ENCODE measurements at places on chromosomes 2 and 18.
A peak's percentile ranks its signal among the peaks of the same experiment; 100 is the strongest.

DNA sequence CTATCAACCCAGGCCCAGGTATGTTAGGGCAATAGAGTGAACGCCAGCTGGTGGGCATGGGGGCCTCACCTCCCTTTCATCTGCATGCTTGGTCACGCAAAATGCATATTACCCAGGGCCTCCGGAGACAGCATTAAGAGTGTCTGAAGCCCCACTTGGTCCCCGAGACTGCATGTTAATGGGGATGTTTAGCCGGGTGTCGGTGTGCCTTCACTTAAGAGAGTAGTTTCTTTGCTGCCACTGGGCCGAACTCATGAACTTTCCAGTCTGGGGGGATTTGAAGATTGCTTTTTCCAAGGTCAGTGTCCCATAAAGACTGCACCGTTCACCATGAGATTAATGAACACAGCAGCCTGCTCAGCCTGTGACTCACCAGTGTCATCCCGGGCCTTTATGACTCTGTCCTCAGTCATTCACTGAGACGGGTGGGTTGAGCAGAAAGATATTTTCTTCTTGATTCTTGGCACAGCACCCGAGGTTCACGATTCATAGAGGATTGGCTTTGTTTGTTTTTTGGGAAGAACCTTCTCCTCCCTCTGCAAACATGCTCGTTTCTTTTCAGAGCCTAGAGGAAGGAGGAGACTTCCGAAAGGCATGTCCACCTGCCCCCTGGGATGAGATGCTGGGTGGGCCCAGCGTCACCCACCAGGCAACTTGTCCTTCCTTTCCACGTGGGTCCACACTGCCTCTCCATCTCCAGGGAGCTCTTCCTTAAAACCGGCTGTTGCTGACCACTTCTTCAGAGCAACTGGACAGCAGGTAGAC lies 199.1 kb downstream of the GLI2 start:
- no peak for DNase-seq

- DNase-seq: peak; percentile 6
Observed at GRCh38 chr2:64524604-64525316, 632 bp downstream of the AFTPH start.

DNA sequence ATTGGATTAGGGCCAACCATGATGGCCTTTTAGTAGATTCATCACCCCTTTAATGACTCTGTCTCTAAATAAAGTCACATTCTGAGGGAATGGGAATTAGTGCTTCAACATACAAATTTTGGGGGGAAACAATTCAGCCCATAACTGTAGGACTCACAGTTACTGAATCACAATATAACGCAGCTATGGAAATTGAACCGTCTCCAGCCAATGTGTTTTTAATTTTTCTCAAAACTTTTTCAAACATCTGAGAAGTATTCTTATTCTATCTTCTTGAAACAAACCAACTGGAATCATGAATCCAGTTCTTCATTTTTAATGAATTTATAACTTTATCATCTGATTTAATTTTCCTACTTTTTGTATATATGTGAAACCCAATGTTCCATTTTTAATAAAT lies 373.1 kb upstream of the SYT4 start:
- DNase-seq: no peak

- DNase-seq: no peak
Observed at GRCh38 chr18:13378150-13378549, 159.6 kb downstream of the LDLRAD4 start.

- DNase-seq: no peak
Observed at GRCh38 chr2:195959341-195959740, 109.3 kb downstream of the DNAH7 start.

GRCh38 chr2:2800697-2801096 lies 469.6 kb upstream of the MYT1L start:
- no peak for DNase-seq

GRCh38 chr2:10832203-10832936 lies 19.8 kb upstream of the PDIA6 start:
- peak; percentile 64 for DNase-seq

- DNase-seq: no peak
Observed at GRCh38 chr2:224427471-224427870, 25.6 kb upstream of the FAM124B start.

DNA sequence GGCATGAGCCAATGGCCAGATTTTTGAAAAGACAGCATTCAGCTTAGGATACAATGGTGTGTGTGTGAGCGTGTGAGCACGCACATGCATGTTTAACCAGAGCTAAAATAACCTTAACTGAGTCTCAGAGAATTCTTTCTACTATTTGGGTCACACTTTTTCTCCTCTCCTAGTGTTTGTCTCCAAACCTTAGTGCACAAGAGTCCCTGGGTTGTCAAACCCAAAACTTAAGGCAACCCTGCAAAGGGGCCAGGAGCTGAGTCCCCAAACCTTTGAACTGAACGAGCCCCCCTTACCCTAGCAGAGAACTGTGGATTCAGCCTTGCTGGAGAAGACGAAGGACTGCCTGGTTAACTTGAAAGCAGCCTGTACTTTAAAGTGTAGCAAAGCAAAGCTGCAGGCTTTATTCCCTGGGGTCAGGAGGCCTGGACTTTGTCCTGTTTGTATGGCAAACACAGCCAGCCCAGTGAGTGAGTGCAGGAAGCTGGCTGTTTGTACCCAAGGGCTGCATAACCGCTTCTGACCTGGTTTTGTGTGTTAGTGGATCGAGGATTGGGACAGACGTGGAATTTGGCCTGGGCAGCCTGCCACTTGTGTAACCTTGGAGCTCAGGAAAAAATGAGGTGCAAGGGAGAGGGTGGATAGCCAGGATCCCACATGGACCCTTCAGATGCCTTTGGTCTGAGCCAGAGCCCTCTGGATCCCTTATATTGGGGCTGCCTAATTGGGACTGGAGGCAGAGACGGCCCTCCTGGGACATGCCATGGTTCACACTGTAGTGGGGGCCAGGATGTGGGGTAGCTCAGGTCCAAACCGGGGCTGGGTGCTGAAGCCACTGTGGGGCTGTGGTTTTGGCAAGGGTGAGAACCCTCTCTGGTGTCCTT lies 6.4 kb upstream of the PSMD1 start:
- no peak for DNase-seq

- no peak for DNase-seq
Observed at GRCh38 chr2:26723475-26723874, 31.0 kb downstream of the KCNK3 start.

DNA sequence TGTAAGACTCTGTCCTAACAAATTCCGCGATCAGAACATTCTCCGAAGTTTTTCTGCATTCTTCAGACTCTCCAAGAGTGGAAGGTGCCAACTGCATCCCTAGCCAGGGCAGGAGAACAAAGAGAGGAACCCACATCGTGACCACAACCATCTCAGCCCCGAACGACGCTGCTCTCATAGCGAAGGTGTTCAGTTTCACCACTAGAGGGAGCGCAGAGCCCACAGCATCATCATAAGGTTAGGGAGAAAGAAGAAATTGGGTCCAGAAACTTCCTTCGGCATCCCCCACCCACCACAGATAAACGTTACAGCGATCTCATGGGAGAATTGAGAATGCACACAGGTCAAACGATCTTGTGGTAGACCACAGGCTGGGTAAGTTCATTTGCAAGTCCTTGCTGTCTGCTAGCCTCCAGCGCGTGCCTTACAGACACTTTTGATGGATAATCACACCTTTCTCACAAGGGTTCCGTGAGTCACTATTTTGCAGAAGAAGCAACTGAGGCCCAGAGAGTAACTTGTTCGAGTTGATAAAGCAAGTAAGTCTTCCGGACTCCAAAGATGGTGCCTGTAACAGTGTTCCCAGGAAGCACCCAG lies 53.7 kb upstream of the ARL4C start:
- DNase-seq: peak; percentile 32

DNA sequence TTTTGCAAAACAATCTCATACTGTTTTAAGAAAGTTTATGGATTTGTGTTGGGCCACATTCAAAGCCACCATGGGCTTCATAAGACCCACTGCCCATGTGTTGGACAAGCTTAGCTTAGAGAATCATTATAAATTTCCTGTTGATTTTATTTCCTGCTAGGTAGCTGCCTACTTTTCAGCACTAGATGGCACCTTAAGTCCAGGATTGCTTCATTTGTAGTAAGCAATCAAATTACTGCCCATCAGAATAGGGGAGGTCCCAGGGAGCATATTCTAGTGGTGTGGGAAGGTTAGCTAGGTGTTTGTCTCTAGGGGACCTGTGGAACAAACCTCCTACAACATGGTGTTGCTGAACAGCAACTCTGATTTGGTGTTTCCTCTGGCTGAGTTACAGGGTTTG lies 11.0 kb upstream of the DCDC2C start:
- DNase-seq: no peak

DNA sequence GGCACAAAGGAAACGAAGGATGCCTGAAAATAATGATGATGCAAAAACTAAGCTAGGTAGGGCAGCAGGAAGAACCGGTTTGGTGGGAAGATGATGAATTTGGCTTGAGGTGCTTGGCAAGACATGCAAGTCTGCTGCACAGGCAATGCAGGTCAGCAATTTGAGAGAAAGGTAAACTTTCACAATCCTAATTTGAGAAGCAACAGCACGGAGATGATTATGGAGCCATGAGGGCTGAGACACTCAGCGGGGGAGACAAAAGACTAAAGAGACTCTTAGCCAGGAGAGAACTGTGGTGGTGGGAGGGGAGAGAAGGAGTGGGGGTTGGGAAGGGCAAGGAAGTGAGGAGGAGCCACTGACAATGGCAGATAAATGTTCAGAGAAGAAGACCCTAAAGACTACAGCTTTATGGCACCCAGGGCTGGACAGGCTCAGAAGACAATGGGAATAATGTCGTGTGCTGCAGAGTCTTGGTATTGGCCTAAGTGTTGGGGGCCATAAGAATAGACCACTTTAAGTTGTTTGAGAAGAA lies 19.4 kb upstream of the RNF149 start:
- DNase-seq: no peak

GRCh38 chr2:150339282-150339681 lies 148.2 kb downstream of the RND3 start:
- DNase-seq: no peak

DNA sequence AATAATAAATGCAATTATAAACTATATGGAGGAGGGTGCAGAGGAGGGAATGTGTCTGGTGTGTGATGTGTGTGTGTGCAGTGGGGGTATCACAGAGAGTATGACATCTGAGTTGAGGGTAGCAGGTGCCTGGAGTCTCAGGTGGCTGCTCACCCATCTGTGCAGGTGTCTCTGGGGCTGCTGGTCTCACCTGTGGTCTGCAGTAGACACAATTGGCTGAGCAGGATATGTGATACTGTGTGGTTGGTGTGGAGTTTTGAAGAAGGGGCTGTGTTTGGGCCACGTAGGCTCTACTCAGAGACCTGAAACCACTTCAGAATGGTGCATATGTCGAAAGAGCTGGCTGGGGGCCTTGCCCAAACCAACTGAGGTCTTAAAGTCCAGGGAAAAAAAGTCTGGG lies 17.0 kb downstream of the FABP1 start:
- no peak for DNase-seq

GRCh38 chr18:23066060-23066459 lies 69.2 kb upstream of the CABLES1 start:
- no peak for DNase-seq

DNA sequence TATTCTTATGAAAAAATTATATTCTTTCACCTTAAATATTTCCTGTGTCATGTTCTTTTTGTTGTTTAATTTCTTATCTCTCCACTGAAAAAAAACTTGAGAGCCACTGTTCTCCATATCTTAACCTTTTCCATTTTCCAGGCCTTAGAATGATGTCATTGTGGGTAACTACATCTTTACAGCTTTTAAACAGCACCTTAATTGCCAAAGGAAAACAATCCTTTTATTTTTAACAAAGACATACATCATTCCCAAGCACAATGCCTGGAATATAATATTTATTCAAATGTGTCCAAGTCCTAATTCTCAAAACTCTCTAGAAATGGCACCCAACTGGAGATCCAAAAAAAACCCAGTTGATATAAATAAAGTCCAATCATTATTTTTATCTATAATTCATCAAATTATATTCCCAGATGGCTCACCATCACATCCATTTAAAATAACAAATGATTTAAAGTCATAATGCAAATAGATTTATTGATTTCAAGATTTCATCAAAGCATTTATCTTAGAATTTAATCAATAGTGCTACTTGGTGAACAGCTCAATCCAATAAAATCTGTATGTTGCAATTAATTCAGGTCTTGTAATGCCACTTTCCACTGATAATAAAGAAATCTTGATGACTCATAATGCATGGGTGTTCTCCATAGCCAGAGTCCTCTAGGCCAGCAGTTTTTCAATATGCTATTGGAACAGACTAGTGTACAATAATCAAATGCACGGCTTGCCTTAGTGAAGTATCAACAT lies 107.1 kb upstream of the MAPRE2 start:
- DNase-seq: no peak

DNA sequence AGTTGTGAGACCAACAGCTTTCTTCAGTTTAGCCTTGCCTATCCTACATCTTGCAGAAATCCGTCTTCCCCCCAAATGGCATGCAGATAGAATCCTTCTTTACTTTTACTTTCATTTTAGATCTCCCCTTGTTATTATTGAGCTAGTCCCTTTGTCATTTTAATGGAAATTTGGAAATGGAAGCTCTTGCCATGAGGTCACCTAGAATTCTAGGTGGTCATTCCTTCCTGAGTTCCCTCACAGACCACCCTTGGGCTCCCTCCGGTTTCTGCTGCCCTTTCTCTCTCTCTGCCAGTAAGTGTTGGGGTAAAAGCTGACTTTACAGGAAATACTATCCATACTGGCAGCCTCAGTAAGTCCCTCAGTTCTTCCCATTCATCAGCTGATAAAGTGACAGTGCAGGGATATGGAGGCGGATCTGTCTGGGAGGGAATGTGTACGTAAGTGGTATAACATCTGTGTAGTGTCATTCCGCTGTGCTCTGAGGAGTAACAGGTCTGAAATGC lies 30.2 kb downstream of the ARHGAP25 start:
- DNase-seq: no peak

DNA sequence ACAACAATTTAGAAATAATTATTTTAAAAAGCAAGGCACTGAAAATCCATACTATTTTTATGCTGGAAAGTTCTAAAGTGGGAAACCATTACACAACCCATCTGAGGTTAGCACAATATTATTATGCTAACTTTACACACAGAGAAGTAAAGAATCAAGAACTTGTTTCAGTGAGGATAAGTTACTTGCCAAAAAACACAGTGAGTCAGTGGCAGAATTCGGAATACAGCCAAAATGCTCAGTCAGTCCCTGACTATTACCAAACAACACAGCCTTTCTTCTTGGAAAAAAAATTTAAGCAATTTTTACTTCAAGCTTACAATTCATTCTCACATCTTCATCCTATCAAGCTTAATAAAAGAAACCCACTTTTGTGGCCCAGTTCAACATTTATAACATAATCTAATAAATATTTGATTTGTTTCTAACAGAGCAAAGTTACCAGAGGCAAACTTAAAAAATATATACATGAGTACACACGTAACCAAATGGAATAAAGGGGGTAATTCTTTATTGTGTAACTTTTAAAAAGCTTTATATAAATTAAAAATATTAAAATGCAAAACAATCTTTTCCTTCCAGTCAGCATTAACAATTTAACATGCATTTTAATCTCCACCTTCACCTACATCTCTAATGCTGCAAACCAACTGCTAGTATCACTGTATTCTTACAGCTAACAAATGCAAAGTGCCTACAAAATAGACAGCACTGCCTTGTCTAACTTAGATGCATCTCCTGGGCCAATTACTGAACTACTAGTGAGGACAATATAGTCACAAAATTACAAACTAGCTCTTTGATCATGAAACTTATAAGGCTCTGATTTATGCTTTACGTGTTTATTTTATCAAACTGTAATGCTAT lies 55.2 kb downstream of the CCDC88A start:
- no peak for DNase-seq

All from effector memory CD4-positive, alpha-beta T cell (primary cell).